ENCODE measurements at places on chromosomes 6 and 20.

DNA sequence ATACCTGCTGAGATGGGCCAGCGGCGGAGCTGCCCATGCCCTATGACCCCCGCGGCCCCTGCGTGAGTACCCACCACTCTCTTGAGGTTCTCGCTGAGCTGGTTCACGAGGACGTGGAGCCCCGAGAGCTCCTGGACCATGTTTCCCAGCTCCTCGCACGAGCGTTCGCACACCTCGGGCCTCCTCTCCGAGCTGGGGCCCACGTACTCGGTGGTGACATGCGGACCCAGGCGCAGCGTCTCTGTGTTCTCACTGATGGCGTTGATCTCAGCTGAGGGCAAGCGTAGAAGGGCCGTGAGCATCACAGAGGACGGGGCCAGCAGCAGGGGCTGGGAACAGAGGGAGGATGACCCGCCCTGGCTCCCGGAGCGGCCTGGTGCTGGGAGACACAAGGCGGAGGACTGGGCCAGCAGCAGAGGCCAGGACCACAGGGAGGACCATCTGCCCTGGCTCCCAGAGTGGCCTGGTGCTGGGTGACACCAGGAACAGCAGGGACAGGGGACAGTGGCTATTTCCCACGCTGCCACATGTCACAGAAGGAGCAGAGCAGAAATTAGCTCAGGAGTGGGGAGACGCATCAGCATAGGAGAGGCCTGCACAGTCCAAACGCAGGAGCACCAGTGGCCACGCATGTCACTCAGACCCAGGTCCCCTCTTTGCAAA, 11.8 kb downstream of the THBS2 start:
- DNase-seq = no peak

GRCh38 chr6:166456395-166457156, 73.8 kb upstream of the MPC1 start:
- no peak for DNase-seq

GRCh38 chr6:71482742-71483141, 194.1 kb downstream of the OGFRL1 start:
- DNase-seq = no peak

DNA sequence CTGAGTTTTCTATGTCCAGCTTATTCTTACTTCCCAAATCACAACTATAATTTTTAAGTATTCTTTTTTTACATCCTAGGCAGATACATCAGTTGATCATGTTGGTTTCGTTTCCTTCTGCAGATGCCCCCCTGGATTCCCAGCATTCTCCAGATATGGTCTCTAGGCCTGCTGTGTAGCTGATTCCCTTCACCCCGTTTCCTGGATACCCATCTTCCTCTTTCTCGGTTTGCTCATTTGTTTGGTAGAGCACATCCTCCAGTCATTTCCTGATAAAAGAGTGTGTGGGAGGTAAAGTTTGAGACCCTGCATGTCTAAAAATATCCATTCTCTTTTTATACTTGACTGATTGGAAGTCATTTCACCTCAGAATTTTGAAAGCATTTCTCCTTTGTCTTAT, 66.4 kb downstream of the ANKS1A start:
- no peak for DNase-seq

GRCh38 chr6:152184917-152185574, 377.6 kb downstream of the ESR1 start:
- DNase-seq = no peak

GRCh38 chr6:152399399-152399798, 237.8 kb downstream of the SYNE1 start:
- DNase-seq = no peak

GRCh38 chr20:24910461-24910860, 38.6 kb upstream of the CST7 start:
- no peak for DNase-seq

GRCh38 chr6:150620244-150620643, 20.6 kb downstream of the PLEKHG1 start:
- DNase-seq = no peak

DNA sequence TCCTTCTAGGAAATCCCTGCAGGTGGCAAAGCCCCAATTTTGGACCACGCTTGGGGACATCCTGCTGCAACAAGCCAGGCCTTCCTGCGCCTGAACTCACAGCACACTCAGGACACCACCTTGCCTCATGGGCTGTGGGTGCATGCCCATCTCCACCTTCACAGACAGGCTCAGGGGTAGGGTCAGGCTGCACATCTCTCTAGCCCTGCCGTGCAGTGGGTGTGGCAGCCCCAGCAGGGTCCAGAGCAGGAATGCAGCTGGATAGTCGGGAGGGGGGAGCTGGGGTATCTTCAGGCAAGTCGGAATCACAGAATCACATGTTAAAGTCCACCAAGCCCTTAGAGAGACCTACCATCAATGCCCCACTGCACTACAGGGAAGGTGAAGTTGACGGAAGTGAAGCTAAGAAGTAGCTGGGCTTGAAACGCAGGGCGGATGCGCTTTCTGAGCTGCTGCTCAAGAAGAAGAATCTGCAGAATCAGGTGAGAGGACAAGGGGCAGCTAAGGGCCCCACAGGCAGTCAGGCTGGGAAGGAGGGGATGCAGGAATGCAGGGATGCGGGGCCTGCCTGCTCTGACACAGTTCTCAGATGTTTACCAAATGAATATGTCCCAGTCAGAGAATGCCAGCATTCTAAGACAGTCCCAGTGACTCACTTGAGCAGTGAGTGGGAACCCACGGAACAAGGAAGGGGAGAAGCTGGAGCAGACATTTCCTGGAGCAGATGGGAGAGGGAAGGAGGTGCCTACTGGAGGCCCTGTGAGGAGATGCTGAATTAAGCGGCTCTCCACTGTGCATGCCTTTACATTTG, 11.3 kb downstream of the SERPINB6 start:
- DNase-seq = no peak

DNA sequence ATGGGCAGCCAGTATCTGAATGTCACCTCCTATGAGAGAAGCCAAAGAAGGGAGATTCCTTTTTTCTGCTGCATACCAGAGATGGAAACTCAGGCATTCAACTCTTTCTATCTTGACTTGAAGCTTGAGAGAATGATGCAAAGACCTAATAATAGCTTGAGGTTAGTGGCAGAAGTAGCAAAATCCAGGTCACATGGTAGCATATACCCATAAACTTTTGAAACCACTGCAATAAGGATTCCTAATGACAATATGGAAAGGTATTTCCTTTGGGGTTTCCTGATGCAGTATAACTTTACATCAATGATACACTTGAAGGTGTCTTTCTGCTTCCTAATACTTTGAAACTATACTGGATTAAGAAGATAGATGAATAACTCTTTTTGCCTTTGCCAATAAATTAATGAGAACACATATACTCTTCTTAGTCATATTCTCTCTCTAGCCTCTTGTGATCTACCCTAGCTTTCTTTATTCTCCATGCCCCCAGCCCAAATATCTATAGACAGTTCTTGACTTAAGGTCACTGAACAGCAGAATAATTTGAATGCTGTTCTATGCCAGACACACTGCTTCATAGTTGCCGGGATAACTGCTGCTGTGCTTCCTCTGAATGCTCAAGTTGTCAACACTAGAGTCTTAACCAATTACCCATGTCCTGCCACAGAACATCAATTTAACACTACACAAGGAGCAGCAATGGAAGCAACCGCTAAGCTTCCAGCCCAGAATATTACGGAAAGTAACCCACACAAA, 155.5 kb upstream of the SIM1 start:
- no peak for DNase-seq

GRCh38 chr6:116461932-116462885, 1.0 kb downstream of the CALHM6 start:
- peak; percentile 54 for DNase-seq

GRCh38 chr20:1332749-1333300, 3.9 kb upstream of the SDCBP2 start:
- DNase-seq = no peak

DNA sequence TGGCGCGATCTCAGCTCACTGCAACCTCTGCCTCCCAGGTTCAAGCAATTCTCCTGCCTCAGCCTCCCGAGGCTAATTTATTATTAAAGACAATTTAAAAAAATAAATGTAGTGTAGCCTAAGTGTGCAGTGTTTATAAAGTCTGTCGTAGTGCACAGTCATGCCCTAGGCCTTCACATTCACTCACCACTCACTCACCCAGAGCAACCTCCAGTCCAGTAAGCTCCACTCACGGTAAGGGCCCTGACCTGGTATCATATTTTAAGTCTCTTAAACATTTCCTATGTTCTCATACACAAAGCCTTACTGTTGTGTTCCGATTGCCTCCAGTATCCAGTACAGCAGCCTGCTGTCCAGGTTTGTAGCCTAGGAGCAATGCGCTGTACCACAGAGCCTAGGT, 168.2 kb upstream of the FOXQ1 start:
- no peak for DNase-seq

- DNase-seq = no peak
Observed at GRCh38 chr20:9699181-9699580, 139.7 kb downstream of the PAK5 start.

- no peak for DNase-seq
Observed at GRCh38 chr6:170093276-170093657, 197.6 kb downstream of the DLL1 start.

- DNase-seq = no peak
Observed at GRCh38 chr6:141282263-141282662, 850.5 kb upstream of the GJE1 start.

- no peak for DNase-seq
Observed at GRCh38 chr6:82072751-82073150, 174.8 kb downstream of the IBTK start.

DNA sequence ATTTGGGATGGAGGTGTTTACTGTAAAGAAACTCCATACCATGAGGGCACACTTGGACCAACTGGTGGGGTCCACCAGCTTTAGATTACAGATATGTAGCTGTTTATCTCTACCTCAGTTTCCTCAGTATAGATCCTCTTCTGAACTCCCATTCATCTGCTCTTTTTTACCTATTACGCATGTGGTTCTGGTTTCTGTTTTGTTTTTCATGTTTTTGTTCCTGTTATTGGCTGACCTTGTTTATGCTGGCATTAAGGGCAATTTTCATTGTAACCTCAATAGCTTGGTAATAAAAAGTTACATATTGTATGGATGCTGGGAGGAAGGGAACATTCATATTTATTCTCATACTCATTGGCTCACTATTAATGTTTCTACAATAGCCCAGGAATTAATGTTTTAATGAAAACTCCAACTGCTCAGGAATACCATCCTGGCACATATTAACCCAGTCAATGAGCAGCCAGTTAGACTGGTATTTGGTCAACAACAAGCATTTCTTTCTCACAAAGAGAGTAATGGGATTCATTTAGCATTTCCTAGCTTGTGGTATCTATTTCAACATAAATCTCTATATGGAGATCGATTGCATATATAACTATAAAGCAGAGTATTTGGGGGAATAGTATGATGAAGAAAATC, 83.8 kb upstream of the FAM184A start:
- no peak for DNase-seq

DNA sequence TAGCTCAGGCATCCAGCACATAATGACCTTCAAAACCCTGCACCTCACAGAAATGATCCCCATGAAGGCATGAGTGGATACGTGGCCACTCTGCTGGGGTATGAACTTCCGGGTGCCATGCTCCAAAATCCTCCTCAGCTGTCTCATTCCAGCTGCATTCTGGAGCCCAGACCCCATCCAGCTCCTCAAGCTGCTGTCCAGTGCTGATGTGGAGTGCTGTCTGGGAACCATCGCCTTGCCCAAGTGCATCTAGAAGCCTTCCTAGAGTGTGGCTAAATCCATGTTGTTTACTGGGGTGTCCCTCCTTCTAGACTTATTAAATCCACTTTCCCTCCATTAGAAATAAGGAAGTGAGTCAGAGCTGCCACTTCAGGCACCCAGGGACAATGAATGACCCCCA, 130.8 kb upstream of the PTPRT start:
- no peak for DNase-seq

- DNase-seq = no peak
Observed at GRCh38 chr20:58286729-58287128, 22.8 kb upstream of the RAB22A start.

GRCh38 chr6:43789447-43789846, 19.4 kb downstream of the VEGFA start:
- no peak for DNase-seq

DNA sequence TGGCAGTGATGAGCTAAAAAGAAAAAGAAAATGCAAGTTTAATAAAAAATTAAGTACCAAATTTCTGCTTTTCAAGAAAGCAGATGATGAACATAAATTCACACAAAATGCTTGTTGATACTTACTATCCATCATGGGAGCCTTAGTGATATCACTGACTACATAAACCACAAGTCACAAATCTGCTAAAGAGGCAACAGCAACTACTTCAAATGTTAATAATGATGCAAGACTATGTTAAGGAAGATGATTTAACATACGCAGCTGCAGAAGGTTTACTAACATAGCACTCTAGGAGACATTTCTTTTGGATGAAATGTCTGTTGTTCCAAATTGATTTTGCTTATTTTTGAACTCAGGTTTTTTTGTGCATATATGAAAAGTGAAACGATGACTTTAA, 18.6 kb downstream of the FYN start:
- no peak for DNase-seq

GRCh38 chr6:41280381-41281057, 6.0 kb downstream of the TREM1 start:
- DNase-seq = no peak

GRCh38 chr6:134261766-134262165, 56.1 kb downstream of the SGK1 start:
- no peak for DNase-seq

GRCh38 chr20:56433880-56434255, 21.8 kb downstream of the CASS4 start:
- DNase-seq = no peak

DNA sequence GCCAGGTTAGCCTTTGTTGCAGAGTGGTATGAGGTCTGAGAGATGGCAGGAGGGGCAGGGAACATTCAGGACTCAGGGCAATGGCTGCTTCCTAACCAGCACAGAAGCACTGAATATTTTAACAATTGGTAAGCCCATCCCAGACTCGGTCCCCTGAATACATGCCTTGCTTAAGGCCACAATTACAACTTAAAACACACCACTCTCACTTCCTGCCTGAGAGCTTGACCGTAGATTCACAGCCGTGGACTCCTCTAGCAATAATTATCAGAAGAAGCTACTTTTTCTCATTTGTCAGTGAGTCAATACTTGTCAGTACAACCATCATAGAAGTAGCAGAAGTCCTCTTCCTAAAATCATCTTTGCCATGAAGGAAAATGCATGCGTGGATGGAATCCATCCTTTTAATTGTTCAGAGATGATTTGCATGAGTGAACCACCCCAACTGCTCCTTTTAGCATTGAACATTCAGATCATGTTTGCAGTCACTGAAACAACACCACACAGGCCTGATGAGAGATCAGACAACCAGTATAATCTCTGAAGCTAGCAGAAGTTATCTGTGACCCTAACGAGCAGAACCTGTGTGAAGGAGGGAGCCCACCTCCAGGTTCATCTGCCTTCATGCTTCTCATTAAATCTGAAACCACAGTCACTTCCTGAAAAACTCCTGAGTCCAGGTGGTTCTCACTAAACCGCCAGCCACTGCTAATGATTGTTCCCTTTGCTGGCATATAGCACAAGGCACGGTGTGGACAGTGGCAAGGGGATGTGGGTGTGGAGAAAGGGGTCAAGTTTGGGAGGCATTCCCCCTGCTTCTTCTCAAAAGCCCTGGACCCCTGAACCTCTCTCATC, 333.9 kb upstream of the CNR1 start:
- no peak for DNase-seq

GRCh38 chr6:14046476-14047068, 71.0 kb upstream of the CD83 start:
- no peak for DNase-seq

Data from activated T-cell treated with anti-CD3 and anti-CD28 coated beads for 48 hours (primary cell).